ENCODE measurements at places on chromosomes 1 and 21.

- DNase-seq: no peak
These were observed 31.9 kb downstream of the MROH9 start for GRCh38 chr1:170967042-170967910.

GRCh38 chr21:14753466-14754258 is 207.5 kb upstream of the SAMSN1 start:
- no peak for DNase-seq

GRCh38 chr1:94532077-94532476 is 9.5 kb downstream of the F3 start:
- DNase-seq: no peak

DNA sequence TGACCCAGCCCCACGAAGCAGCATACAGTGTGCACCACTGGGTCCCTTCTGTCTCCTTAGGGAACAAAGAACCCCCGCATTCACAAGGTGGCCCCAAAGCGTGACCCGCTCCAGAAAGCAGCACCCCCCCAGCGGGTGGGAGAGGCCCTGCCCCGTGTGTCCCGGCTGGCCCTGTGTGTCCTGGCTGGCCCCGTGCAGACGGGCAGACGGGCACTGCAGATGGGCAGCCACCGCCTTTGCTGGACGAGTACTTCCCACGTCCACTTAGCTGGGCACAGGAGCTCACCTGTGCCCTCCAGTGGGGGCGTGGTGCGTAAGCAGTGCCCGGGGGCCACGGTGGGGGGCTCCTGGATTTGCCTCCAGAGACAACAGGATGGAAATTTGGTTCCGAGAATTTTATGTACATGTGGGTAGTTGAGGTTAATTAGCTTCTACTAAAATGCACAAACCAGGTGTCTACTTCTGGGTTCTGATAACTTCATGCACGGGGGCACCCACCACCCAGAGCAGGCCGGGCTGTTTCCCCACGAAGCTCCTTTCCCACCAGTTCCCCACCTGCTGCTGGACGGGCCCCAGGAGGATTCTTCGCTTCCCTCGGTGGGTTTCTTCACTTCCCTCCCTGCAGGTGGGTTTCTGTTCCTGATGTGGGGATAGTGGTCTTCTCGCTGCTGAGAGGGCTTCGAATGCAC is 33.2 kb upstream of the SLC19A1 start:
- DNase-seq: no peak

DNA sequence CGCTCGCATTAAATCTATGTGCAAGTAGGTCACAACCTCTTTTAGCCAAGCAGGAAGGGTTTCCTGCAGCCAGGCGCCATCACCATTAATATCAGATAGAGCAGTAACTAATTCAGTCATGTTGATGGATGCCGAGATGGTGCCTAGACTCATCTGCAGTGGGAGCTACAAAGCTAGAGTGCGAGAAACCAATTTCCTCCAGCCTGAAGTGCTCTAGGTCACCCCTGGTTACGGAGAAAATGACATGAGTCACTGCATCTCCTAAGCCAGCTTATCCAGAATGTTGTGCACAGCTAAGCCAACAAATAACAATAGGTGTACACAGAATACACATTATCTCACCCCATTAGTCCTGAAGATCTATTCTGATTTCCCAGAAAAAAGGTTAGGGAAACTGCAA is 36.0 kb downstream of the OVAAL start:
- DNase-seq: no peak

GRCh38 chr1:36352125-36352909 is 28.9 kb upstream of the EVA1B start:
- DNase-seq: no peak

DNA sequence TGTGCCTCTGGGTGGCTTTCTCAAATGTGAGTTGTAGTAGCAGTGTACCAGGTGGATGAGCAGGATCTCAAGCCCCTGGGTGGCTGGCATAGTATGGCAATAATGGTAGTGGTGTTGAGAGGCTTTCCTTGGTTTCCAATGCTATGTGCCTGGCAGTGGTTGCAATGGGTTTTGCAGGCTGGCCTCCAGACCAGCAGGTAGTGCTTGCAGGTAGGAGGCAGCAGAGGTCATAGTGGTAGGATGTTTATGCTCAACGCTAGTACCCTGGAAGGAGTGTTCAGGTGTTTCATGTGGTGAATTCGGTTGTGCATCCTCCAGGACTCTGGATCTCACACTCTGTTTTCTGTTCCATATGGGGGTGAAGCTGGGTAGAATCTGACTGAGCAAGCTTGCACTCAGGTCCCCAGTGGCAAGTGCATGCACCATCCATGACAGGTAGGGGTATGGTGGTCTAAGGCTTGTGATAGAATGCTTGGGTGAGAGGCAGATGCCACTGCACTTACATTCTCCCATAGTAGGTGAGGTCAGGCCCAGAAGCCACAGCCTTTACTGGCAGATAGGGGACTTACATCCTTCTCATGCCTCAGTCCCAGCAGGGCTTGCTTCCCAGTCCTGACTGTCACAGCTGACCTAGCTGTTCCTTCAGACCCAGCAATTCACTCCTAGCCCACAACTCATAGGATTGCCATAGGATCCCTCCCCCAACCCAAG is 410.5 kb upstream of the LRRC7 start:
- DNase-seq: no peak

GRCh38 chr1:16717336-16718098 is 22.8 kb upstream of the RNU1-4 start:
- DNase-seq: no peak

- DNase-seq: no peak
These were observed 17.5 kb downstream of the FBXO42 start for GRCh38 chr1:16334655-16335340.

DNA sequence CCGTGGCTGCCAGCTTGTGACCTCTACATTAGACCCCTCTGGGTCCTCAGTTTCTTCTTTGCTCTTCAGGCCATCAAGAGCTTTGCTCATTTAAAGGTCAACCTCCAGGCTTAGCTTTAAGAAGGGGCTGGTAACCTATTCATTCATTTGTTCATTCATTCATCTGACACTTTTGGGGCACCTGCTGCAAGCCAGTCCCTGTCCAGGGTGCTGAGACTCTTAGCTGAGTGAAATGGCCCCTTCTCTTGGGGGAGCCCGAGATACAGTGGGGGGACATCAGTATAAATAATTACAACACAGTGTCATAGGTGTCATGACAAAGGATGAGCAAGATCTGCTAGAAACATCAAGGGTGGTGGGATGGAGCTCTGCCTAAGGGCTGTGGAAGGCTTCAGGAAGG is 10.5 kb upstream of the TTC4 start:
- DNase-seq: no peak

DNA sequence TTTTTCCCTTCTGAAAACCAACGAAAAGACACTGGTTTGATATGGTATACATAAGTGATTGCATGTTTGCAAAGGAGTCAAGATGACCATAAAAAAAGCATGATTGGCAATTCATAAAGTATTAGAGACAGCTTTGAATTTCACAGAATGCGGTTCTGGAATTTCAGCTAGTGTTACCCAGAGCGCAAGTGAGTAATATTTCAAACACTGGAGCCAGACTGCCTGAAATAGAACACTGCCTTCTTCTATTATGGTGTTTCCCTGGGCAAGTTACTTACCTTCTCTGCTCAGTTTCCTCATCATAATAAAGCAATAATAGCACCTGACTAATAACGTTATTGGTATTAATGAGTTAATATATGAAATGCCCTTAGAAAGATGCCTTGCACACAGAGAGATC is 54.7 kb downstream of the NEGR1 start:
- no peak for DNase-seq

DNA sequence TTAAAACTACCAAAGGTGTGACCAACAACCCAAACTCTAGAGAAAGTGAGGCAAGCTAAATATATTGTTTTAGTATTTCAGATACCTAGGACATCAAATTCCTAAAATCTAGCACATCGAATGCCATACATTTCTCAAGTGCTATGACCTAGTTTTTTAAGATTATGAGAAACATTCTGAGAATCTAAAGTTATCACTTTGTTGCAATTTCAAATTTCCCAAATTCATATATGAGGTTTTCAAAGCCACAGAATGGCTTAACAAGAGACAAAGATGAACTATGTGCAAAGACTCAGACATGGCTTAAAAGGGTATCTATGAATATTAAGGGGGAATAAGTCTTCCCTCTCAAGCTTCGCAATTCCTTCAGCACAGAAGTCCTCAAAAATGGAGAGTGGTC is 6.8 kb downstream of the SCYL3 start:
- DNase-seq: no peak

- DNase-seq: no peak
These were observed 299.6 kb downstream of the LMX1A start for GRCh38 chr1:165056914-165057313.

All from activated gamma-delta T cell treated with anti-CD3 and anti-CD28 coated beads, Interleukin-2, amount 50 U/mL, for 16 hours (primary cell).